ENCODE measurements at places on chromosomes 3 and 15.

DNA sequence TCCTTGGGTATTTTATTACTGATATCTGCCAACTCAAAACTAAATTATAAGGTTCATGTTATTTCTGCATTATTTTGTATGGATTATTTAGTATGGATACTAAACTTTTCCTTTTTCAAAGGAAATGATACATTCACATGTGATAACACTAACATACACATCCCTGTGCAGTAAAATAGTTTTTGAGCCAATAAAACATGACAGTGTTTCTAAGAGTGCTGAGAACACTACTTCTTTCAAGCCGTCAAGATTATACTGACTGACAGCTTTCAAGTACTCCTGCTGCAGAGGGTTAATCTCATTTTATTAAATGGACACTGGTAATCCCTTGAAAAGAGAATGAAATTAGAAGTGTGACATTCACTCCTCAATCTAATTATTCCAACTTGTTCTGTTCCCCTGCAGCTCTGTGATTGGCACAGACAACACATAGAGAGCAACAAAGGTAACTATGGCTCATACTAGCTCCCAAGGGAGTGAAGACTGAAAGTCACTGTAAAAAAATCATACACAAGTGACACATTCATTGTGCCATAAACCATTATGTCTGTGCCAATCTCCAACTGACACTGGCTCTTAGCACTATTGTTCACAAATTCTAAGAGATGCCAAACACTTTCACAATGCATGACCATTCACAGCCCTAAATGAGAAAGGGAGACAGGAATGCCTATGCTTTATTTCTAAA lies 468.6 kb downstream of the SHQ1 start:
- DNase-seq, result no peak

DNA sequence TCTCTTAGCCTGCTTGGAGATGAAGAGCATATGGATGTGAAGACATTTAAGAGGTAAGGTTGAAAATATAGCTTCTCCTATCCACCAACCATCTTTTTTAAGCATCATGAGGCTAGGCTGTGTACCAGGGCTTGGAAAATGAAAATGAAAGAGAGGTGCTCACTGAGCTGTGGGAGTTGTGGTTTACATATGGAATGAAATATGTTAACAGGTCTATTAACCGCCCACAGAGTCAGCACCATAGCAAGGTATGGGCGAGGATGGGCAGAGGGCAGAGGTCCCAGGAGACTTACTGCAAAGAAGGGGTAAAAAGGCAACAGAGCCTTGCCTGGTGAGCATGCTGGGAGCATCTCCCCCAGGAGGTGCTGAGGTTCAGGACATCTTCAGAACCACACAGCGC lies 273.1 kb downstream of the GABRG3 start:
- DNase-seq, result no peak

DNA sequence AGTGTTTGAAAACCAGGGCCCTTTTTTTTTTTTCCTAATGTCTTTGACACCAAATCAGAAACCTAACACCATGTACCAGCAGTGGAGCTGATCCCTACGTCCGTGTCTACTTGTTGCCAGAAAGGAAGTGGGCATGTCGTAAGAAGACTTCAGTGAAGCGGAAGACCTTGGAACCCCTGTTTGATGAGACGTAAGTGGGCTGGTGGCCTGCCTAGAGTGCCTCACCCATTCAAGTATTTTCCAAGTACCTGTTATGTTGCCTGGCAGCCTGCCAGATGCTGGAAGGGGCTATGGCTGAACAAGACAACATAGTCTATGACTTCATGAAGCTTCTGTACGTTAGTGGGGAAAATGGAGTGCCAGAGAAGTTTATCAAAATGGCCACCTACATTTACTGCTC lies 39.7 kb downstream of the ESYT3 start:
- DNase-seq, result no peak

DNA sequence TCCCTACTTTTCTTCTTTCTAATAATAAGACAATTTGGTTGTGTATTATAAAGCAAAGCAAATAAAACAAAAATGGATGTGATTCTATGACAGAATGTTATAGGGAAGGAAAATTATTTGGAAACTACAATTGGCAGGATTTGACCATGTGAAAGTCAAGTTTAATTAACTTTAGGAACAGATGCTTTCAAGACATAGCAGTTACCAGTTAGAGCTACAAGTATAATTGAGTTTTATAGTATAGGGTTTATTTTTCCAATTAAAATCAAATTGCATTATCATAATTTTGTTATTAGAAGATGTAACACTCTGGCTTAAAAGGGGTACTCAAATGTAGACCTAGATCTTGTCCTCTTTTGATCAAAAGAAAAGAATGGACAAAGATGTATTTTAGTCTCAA lies 110.9 kb downstream of the ROBO2 start:
- no peak for DNase-seq

DNA sequence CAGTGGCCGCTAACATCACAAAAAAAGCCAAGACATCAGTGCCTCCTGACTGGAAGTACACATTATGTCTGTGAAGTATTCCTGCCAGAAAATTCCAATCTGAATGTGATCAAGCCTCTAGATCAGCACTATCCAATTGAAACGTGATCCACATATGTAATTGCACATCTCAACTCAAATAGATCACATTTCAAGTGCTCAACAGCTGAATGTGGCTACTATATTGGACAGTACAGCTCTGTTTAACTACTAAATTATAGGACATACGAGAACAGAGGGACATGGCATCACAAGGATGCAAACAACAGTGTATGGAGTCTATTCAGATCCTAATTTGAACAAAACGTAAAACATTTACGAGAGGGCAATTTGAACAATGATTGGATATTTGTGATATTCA lies 542 bp upstream of the UBAP1L start:
- DNase-seq, result no peak

DNA sequence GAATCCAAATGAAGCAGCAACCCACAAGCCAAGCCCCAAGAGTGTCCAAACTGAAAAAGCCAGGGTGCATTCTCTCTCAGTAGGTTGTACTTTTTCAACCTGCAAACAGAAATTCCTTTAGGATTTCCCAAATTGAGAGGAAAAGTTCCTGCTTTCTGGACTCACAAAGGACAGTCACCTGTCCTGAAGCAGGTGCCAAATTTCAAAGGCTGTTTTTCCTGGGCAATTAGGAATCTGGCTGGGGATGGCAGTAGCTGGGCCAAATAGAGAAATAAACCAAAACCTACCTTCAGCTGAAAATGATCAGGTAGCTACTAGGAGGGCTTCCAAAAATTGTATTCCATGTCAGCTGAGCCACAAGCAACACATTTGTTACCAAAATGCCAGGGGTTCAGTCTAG lies 83.1 kb upstream of the TP63 start:
- DNase-seq, result no peak

DNA sequence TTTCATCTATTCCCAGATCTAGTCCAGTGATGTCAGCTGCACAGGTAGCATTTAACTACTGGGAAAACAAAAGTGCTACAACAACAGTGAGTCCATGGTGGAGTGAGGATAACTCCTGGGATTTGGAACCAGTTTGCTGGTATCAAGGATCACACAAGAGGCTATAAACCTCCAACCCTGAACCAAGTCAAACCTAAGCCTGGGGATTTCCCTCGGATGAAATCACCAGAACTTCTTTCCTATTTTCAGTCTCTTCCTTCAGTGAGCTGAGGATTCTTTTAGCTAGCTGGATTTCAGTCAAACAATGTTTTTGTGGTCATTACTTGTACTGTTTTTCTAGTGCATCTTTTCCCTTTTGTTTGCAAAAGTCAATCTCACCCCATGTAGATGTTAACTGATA lies 31.5 kb downstream of the SEC22C start:
- DNase-seq, result no peak

- DNase-seq, result no peak
These were observed 30.3 kb upstream of the C15orf39 start for GRCh38 chr15:75171408-75171807.

GRCh38 chr3:72739531-72740466 lies 108.4 kb downstream of the SHQ1 start:
- no peak for DNase-seq

DNA sequence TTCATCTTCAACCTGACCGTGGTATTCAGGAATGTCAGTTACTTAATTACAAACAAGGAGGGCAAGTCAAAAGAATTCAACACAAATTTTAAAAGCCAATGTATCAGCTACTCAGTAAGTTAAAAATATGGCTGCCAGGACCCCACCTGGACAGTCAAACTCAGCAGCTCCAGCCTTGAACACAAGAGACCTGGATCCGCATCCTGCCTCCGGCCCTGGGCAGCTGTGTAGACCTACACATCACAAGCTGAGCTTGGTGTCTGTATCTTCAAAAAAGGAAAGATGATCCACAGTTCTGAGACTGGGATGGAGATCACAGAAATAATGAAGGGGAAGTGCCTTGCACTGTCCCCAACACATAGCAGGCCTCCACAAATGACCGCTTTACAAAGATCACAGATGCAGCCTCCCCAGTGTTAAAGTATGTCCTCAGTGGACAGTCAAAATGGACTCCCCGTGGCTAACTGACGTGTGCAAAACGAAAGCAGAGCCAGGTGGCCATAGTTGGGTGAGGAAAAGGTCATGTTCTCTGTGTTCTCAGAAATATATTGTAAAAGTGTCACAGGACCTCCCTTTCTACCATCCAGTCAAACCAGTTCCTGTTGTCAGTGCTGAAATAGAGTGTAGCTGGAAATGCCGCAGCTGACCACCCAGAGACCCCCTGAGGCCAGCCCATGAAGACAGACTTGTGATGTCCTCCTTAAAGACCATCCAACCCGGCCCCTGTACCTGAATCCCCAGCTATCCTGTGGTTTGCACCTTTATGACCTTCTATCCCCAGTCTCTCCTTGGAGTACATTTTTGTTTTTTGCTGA lies 168.5 kb upstream of the NSMCE3 start:
- DNase-seq, result no peak

GRCh38 chr3:117305681-117306080 lies 596.1 kb downstream of the TUSC7 start:
- DNase-seq, result no peak

Data from activated CD8-positive, alpha-beta memory T cell treated with anti-CD3 and anti-CD28 coated beads for 24 hours (primary cell).